Germinal center (tissue), 1 donor: ENCODE measurements at places on chromosomes 6 and 20.
A peak's percentile ranks its signal among the peaks of the same experiment; 100 is the strongest.

GRCh38 chr6:139790527-139790926 lies 416.1 kb upstream of the CITED2 start:
- DNase-seq, result no peak

DNA sequence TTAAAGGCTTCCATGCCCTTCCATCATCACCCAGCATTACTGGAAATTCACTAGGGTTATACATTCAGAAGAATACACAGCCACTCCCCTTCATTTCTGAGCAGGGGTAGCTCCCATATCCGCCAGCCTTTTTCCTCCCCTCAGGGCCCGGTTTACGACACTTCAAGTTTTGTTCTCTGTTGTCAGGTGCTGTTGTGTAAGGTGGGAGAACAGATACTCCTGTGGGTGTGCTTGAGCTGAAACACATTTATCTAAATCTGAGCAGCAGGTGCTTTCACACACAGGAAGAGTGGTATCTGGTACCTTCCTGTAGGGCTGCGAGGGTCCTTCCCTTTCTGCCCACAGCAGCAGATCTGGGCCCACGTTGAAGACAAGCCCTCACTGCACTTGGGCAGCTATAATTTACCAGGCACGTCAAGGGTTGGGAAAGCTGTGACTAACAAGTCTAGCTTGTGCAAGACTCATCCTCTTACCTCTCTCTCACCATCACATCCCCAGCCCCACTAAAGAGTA lies 215.8 kb upstream of the RREB1 start:
- DNase-seq, result no peak

GRCh38 chr6:144223686-144224085 lies 61.4 kb upstream of the UTRN start:
- DNase-seq, result no peak

DNA sequence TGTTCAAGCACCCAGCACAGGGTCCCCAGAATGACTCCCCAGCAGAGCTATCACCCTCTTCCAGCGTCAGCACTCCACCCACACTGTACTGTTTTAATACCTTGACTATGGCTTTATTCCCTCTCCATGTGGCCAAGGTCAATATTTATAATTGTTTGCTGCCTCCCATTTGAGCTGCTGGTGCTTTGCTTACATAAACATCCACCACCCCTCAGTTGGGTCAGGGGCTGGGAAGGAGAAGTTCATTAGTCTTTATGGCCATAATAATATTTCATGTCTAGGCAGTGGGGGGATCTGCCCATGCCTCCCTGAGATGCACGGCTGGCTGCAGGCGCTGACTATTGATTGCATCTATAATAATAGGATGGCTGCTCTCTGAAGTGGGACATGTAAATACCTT lies 41.8 kb upstream of the SAYSD1 start:
- DNase-seq, result no peak

DNA sequence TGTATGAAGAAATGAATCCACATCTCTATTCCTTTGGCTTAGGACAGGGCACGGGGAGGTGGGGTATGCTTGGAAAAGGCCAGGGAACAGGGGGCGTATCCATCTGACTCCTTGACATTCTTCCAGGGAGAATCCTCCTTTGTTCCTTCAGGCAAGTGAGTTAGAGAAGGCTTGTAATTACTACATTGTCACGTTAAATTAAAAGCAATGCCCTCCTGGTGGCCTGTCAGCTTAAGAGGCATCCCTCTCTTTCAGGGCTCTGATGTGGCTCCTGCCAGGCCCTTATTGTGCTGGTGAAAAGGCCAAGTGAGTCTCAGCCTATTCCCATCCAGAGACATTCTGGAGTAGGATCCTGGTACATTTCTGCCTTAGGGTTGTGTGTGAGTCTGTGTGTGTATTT lies 128.3 kb downstream of the FOXA2 start:
- DNase-seq, result no peak

GRCh38 chr6:134056046-134056445 lies 3.6 kb upstream of the SLC2A12 start:
- no peak for DNase-seq

GRCh38 chr6:55023230-55023629 lies 151.1 kb upstream of the HCRTR2 start:
- DNase-seq, result no peak

- DNase-seq, result no peak
These were observed 11.3 kb upstream of the PKHD1 start for GRCh38 chr6:52098721-52099120.

DNA sequence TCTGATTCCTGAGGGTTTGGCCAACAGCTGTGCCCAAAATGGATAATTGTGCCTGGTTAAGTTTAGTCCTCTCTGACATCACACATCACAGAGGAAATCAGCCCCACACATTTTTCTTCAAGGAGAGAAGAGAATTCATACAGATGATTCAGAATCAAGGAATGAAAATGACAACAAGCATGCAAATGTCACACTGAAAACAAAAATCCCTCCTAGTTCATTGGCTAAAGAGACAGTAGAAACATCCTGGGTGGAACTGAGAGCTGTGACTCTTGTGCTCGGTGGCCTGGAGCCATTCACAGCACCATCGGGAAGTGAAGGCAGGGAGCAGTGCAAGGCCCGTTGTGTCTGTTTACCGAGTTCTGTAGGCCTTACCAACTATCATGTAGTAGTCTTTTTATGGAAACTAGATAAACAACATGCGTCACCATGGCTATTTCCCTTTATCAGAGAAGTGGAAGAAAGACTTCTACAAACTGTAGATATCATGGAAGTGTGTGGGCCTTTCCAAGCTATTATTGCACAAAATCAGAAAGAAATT lies 81.7 kb upstream of the TENT5A start:
- no peak for DNase-seq

- peak; percentile 54 for DNase-seq
These were observed 11.5 kb upstream of the TMC2 start for GRCh38 chr20:2524709-2525506.

DNA sequence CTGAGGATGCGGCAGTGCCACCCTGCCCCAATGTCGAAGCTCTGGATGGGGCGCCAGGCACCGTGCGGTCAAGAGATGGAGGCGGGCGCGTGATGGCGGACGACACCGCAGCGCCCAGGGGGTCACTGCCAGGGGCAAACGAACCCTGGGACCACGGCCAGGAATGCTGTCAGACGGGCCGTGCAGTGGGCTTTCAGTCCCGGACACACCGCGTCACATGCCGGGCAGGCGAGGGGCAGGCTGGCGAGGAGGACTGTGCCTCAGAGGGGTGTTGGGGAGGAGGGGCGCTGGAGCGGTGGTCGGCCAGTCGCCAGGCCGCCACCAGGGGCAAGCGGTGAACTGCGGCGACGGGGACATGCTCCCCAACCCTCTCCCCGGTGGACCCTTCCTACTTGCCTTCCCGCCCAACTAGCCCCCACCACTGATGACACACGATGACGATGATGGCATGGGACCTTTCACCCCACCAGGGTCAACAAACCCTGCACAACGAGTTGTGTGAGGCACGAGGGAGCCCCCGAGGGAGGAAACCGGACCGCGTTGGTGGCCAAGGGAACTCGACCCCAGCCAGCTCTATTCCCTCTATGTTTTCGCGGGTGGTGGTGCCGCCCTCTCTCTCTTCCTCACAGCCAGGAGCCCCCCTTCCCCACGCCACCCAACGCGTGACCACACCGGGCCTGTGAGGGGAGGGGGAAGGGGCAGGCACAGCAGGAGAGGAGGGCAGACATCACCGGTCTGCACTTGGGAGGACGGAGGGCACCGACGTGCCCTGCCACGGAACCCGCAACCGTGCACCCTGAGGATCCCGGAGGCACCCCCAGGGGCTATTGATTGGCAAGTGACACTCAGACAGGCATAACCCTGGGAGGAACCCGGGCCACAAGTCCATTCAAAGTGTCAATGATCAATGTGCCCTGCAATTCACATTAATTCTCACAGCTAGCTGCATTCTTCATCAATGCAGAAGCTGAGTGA lies 1960.9 kb upstream of the DEFB115 start:
- DNase-seq, result no peak

DNA sequence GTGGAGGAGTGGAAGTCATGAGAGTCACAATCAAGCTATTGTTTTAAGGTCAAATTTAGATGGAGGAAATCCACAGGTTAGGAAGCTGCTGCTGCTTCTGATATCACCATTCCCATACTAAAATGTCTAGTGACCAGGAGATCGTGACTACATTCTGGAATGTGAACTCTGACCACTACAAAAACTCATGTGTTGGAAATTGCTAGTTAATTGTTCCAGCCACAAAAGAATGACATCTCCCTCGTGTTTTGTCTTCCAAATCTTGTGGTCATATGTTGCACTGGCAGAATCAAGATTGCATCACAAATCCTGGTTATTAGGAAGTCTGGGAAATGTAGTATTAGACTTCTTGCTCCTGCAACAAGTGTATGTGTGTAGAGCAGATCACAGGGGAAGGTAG lies 441.9 kb downstream of the CD109 start:
- DNase-seq, result no peak

- no peak for DNase-seq
These were observed 402.2 kb upstream of the IRAK1BP1 start for GRCh38 chr6:78465059-78465634.

- no peak for DNase-seq
These were observed 13.5 kb upstream of the CD2AP start for GRCh38 chr6:47464052-47464451.

GRCh38 chr6:63821442-63821841 lies 185.8 kb downstream of the PHF3 start:
- DNase-seq, result no peak

GRCh38 chr6:88877893-88878292 lies 85.5 kb downstream of the RNGTT start:
- no peak for DNase-seq

- no peak for DNase-seq
These were observed 4.5 kb downstream of the RIPK1 start for GRCh38 chr6:3072798-3073197.

- no peak for DNase-seq
These were observed 714.8 kb downstream of the DHX35 start for GRCh38 chr20:39676857-39677391.

DNA sequence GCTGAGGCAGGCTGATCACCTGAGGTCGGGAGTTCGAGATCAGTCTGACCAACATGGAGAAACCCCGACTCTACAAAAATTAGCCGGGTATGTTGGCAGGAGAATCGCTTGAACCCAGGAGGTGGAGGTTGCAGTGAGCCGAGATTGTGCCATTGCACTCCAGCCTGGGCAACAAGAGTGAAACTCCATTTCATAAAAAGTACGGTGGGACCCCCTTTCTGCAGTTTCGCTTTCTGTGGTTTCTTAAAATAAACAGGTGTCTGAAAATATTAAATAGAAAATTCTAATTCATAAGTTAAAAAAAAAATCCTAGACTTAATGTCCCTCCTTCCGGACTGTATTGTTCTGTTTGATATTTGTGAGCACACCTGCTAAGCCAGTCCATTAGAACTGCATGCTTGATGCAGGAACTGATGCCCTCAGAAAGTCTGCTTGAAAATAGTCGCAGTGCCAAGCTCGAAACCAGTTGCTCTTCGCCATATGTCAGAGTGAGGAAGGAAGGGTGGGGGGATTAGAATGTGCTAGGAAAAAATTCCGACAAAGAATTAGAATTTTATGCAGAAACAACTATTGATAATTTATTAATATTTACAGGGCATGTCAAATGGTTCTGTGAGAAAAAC lies 85.9 kb downstream of the JARID2 start:
- DNase-seq, result no peak

- DNase-seq, result peak; percentile 41
These were observed 17.6 kb downstream of the PLAGL2 start for GRCh38 chr20:32189691-32190615.

DNA sequence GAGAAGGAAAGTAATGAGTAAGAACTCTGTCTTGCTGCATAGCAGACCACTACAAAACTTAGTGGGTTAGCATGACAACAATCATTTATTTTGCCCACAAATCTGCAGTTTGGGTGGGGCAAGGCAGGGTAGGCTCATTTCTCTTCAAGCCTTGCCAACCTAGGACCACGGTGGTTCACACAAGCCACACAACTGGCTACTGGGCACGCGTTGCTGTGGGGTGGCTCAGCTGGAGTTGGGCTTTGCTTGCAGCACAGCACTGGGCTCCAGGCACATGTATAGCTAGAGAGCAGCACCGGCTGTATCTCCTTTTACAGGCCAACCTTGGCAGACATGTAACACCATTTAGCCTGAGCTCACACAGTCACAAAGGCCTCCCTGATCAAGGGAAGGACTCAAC lies 4.6 kb upstream of the NXT1 start:
- DNase-seq, result no peak

DNA sequence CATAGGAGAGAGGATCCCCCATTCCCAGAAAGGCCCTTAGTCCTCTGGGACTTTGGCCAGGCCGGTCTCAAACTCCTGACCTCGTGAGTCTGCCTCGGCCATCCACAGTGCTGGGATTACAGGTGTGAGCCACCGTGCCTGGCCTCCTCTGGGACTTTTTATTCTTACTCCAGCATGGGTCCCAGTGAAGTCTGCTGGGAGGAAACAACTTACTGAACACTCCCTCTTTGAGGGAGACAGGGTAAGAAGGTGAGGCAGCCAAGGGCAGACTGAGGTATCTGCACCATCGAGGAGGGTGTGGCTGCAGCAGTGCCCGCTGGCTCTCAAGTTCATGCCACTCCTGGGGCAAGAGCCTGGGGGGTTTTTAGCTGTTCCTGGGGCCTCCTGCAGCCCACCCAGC lies 2.4 kb downstream of the BAK1 start:
- no peak for DNase-seq

GRCh38 chr20:53943522-53944291 lies 126.7 kb downstream of the BCAS1 start:
- peak; percentile 57 for DNase-seq

DNA sequence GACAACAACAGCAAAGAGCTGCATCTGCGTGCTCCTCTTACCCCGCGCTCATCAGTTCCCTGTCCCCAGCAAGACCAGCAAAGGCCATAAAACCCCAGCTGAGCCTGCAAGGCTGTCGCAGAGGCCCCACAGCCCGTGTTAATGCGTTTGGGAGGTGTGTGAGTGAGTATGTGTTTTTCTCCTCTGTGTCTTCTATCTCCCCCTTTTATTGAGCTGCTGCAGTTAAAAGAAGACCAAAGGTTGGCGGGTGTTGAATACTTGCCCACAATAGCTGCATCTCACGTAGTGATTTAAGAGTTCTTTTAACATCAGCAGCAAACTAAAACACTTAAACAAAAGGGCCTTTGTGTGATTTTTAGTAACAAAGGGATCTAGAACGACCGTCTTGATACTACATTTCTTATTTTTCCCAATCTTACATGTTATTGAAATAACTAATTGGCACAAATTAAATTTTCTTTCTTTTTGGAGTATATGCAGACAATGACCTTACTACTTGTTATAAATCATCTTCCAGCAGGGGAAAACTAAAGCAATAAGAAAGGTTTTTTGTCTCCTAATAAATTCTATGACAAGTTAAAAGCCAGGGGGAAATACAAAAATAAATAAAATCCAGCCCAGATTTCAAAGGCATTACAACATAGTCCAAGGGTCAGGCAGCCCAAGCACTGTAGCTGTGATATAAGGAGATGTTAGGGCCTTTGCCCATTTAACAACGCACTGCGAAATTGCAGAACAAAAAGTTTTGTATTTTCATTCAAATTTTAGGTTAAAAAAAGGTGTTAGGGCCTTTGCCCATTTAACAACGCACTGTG lies 27.2 kb upstream of the CNKSR3 start:
- DNase-seq, result no peak

- DNase-seq, result no peak
These were observed 2.4 kb downstream of the MYO6 start for GRCh38 chr6:75751443-75751842.
